ENCODE measurements at places on chromosomes 16 and 17.

- DNase-seq, result no peak
These were observed 61.4 kb downstream of the SRL start for GRCh38 chr16:4180511-4180910.

- DNase-seq, result peak; percentile 99
These were observed 16.0 kb upstream of the RASD1 start for GRCh38 chr17:17511881-17512858.

DNA sequence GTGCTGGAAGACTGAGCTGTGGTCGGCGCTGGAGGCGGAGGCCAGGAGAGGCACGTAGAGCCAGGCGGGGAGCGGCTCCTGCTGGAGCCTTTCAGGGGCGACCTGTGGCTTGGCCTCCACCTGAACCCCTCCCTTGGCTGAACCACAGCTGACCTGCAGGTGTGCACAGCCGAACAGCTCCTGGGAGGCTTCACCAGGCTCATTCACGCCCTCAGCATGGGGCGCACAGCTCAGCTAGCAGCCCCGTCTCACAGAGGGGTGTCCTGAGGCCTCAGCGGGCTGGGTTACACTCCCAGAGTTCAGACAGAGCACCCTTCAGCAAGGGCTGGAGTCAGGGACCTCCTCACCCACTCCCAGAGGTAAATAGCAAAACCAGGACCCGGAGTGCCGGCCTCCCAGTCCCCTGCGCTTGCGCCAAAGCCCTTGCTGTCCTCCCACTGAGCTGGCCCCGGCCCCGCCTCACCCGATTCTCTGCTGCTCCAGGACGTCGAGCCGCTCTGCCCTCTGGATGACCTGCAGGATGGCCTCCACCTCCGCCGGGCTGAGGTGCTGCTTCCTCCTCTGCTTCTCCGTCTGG is 31.7 kb downstream of the RPH3AL start:
- DNase-seq, result no peak

GRCh38 chr16:48409839-48410632 is 24.8 kb upstream of the SIAH1 start:
- peak; percentile 78 for DNase-seq

- DNase-seq, result no peak
These were observed 59.6 kb downstream of the TNFRSF13B start for GRCh38 chr17:16912021-16912962.

DNA sequence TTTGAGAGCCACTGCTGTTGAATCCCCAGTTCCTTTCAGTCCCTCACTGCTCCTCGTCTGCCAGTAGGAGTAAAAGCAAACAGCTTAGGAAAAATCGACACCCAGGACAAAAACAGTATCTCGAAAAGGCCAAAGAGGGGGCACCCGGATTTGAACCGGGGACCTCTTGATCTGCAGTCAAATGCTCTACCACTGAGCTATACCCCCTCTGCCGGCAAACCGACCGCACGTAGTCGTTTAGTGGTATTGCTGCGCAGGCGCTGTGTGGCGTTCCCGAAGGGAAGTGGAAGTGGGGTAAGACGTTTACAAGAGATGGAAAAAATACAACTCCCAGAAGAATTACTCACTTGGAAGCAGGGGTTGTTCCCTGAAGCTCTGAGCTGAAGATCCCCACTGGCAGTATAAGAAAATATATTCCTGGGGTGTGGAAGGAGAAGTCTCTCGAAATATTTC is 2.2 kb upstream of the PLXDC1 start:
- peak; percentile 93 for DNase-seq

- peak; percentile 73 for DNase-seq
These were observed 1.5 kb downstream of the NDRG4 start for GRCh38 chr16:58501242-58502131.

- DNase-seq, result no peak
These were observed 419.1 kb downstream of the MAF start for GRCh38 chr16:79181419-79181818.

- peak; percentile 36 for DNase-seq
These were observed 1.6 kb upstream of the XPO6 start for GRCh38 chr16:28213396-28213795.

GRCh38 chr16:84995663-84996062 is 15.7 kb downstream of the ZDHHC7 start:
- no peak for DNase-seq

GRCh38 chr17:651596-651995 is 63.0 kb downstream of the VPS53 start:
- DNase-seq, result no peak

DNA sequence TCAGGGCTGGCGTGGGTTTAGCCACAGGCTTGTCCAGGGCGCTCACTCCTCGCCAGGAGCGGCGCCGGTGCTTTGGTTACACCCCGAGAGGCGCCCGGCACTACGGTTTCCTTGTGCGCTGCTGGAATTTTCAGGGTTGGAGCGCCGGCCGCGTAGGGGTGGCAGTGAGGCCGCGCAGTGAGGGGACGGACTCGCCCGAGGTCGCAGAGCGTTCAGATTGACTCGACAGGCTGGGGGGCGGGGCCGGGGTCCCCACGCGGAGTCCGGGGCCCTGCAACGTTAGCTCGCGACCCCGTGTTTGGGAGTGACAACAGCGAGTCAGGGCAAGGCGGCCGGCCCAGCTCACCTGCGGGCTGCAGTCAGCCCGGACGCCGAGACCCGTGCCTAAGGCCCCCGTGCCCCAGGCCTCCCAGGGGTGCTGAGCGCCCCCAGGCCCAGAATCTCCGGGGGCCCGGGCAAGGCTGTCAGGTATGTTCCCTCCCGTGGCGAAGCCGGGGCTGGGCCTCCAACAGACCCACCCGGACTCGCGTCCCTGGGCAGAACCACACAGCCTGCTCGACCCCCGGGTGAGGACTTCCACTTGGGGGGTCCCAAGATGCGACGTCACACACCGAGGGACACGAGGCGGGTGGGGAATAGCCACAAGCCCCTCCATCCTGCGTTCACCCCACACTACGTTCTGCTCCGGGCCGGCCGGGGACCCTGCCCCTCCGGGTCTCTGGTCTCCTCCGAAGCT is 1.3 kb upstream of the ACTG1 start:
- peak; percentile 89 for DNase-seq

DNA sequence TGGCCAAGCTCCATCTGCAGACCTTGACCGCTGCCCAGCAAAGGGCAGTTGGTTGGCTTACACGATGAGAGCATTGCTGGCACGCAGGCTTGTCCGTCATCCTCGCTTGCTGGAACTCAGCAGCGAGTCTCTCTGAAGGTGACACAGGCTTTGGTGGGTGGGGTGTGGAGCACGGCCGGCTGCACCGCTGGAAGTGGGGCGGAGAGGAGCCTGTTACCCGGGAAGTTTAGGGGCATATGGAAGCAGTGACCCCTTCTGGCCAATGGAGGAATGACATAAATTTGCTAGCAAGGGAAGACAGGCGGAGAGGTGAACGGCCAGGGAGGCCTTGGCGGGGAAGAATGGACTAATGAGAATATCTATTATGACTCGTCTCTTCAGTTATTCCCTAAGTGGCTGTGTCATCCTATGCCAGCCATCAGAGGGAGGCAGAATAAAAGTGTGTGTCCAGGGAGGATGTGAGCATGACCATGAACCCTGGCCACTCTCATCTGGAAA is 65.9 kb upstream of the SDK2 start:
- peak; percentile 80 for DNase-seq

GRCh38 chr16:58094026-58094425 is 35.2 kb downstream of the CFAP20 start:
- no peak for DNase-seq

DNA sequence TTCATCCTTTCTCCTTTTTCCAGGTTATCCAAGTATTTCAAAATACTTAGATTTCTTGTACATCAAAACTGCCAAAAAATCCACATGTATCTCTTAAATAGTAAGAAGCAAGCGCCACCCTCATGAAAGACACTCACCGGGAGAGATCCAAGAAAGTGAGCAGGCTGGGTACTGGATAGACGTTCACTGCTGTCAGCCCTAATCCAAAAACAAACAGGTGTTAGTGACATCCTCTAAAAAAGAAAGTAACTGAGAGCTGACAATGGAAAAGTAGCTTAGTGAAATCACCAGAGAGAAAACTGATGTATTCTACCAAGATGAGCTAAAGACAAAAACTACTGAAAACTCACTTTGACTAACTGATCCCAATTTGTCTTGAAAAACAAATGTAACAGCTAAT is 46.1 kb downstream of the MARVELD3 start:
- DNase-seq, result no peak

Data from astrocyte of the hippocampus (primary cell).